Naive B cell (primary cell): ENCODE measurements at places on chromosomes 2 and 18.

- peak; percentile 56 for DNase-seq
Measured at GRCh38 chr2:113169002-113169530, 4.7 kb upstream of the PSD4 start.

GRCh38 chr2:27703638-27704341 lies 40.1 kb downstream of the SLC4A1AP start:
- DNase-seq, result peak; percentile 71

DNA sequence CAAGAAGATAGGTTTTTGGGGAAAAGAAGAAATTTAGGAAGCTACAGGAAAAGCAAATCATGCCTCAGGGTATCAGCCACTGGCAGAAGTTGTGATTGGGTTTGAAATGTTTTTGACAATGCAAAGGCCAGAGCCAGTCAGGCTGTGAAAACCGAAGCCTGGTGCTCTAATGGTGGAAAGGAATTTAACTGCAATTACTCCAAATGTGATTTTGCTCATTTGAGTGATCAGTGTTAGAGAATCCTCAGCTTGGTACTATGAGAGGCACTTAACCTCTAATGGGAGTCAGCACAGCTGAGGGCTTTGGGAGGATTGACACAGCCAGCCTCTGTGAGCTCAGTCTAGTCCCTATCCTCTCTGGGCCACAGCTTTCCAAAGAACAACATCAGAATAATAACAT lies 176.5 kb downstream of the LRRTM1 start:
- DNase-seq, result no peak

GRCh38 chr2:43486603-43487002 lies 109.2 kb downstream of the THADA start:
- DNase-seq, result no peak

DNA sequence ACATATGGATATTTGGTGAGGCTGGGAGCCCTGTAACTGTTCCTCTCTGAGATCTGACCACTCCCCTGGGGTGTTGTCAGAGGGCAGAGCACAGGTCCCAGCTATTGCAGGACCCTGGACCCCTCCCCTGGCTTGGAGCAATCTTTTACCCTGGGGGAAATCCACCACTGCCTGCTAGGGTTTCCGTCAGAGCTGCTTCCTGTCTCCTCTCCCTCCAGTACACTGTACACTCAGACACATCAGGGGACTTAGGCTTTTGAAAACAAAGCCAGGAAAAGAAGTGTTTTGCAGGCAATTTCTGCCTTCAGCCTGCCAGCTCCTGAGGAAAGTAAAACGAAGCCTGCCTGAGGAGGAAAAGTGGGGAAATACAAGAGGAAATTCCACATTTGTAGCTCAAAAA lies 13.2 kb upstream of the CEP68 start:
- DNase-seq, result no peak

GRCh38 chr2:180040146-180040925 lies 33.2 kb upstream of the CWC22 start:
- DNase-seq, result no peak

GRCh38 chr2:163469561-163469962 lies 266.2 kb downstream of the FIGN start:
- no peak for DNase-seq

DNA sequence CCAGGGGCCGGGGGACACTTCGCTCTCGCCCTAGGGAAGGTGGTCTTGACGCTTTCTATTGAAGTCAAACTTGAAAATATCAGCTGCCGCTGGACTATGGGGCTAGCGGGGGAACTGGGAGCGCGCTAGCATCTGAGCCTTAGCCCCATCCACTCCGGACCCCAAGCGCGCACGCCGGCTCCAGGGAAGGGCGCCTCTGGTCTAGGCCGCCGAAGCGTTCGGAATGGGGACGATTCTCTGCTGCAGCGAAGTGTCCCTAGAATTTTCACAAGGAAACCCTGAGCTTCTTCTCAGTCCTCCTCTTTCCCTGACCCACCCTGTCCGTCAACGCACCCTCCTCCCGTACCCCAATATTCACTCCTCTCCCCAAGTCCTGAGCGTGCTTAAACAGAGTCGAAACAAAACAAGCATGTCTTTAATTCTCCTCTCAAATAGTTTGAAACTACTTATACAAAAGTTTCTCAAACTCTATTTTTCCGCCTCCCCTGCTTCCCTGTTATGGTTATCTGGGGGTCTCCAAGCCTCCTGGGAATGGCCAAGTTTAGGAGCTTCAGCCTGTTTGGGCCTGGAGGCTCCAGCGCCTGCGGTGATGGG lies 5.0 kb downstream of the RAX start:
- DNase-seq, result no peak

GRCh38 chr2:196927376-196928225 lies 1.1 kb upstream of the PGAP1 start:
- peak; percentile 34 for DNase-seq

DNA sequence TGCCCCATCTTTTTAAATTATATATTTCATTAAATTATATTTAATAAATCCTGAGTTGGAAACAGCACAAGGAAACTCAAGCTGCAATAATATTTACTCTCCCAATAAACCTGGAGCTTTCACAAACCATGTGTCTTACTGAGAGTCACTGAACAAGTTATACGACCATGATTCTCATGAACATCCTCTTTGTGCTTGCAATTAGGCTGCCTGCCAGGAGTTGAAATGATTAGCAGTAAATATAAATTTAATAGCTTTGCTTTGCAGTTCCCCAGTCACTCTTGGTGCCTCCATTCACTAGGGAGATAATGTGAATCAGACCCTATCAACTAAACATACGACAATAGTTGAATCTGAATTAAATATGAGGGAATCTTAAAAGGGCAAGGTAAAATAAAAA lies 905.1 kb downstream of the NRXN1 start:
- no peak for DNase-seq

DNA sequence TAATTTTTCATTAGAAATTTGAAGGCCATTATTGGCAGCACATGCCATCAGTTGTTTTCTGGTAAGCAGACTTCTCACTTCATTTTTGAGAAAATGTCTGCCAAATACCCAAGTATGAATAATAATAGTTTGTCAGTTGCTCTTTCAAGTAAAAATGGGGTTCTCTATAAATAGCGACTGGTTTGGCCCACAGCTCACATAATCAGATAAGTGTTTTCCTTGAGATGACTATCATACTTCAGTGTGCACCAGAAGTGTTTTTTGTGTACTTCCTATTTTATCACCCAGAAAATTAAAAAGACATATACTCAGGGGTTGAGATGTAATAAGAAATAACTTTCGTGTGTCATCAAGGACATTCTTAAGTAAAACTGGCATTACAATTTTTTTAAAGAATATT lies 147.1 kb downstream of the PHLPP1 start:
- no peak for DNase-seq

GRCh38 chr2:19949071-19949470 lies 40.8 kb downstream of the WDR35 start:
- no peak for DNase-seq
